ENCODE measurements at places on chromosomes 3 and 15. TPM values are rescaled to one million over a fixed set of nuclear protein-coding genes. Genes with fewer than 3 reads are reported as not detected.

- DNase-seq = no peak
Measured at GRCh38 chr15:101086394-101087171, 165.3 kb downstream of the CHSY1 start.

GRCh38 chr3:72086743-72087087, 301.8 kb upstream of the PROK2 start:
- DNase-seq = no peak

GRCh38 chr3:2879023-2879422, 231.2 kb downstream of the IL5RA start:
- no peak for DNase-seq

- no peak for DNase-seq
Measured at GRCh38 chr3:136070953-136071949, 105.7 kb downstream of the PPP2R3A start.

DNA sequence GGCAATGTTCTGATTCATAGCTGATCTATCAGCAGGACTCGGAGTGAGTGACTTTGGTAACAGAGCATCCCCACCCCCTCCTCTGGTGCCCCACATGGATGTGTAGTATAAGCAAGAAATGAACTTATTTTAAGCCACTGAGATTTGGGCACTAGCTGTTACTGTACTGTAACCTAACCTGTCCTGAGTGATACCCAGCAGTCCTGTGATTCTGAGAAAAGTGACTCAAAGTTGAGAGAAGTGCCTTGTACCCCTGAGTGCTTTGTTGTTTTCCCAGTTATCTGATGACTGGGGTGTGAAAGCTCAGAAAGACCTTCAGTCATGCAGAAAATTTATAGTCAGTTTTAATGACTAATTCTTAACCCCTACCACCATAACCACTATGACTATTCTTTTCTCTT, 439.9 kb upstream of the RBMS3 start:
- DNase-seq = no peak

GRCh38 chr3:107213044-107213669, 164.1 kb upstream of the CCDC54 start:
- DNase-seq = no peak

DNA sequence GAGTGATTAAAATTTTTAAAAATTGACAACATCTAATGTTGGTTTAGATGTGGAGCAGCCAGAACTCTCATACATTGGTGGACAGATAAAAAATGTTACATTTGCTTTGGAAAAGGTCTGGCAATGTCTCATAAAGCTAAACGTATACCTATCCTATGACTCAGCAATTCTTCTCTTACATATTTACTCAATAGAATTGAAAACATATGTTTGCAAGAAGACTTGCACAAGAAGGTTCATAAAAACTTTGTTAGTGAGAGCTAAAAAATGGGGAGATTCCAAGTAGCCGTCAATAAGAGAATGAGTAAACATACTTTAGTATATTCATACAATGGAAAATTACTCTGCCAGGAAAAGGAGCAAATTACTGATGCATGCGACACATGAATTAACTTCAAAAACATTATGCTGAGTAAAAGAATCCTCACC, 30.0 kb downstream of the MASP1 start:
- DNase-seq = no peak

- no peak for DNase-seq
Measured at GRCh38 chr3:165256554-165257065, 60.4 kb upstream of the SLITRK3 start.

GRCh38 chr3:172096881-172097420, 57.6 kb downstream of the FNDC3B start:
- DNase-seq = no peak

- no peak for DNase-seq
Measured at GRCh38 chr15:63233667-63234423, 43.6 kb upstream of the APH1B start.

- DNase-seq = no peak
Measured at GRCh38 chr3:58383476-58383875, 50.2 kb downstream of the PDHB start.

- DNase-seq = no peak
Measured at GRCh38 chr3:37221407-37221806, 47.0 kb upstream of the LRRFIP2 start.

DNA sequence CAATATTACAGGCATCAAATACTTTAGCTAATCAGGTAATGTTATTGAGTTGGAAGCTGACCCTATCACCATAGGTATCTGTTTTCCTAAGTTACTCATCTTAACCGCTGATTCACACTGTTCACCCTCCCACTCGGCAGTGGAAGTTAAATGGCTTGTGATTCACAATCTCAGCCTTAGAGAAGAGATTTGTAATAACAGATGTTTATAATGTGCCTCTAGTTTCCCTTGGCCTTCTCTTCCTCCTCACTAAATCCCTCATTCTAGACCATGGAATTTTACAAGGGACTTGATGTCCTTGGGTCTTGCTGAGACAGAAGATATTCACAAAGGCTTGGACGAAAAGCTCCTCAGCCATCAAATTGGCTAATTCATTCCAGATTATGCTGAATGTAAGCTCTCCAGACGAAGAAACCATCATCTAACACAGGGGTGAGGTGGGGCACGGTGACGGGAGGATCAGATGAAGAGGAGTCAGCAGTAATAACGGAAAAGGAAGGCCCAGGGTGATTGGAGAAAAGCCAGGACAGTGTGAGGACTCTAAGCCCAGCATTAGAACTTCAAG, 931.7 kb downstream of the MCTP2 start:
- no peak for DNase-seq

DNA sequence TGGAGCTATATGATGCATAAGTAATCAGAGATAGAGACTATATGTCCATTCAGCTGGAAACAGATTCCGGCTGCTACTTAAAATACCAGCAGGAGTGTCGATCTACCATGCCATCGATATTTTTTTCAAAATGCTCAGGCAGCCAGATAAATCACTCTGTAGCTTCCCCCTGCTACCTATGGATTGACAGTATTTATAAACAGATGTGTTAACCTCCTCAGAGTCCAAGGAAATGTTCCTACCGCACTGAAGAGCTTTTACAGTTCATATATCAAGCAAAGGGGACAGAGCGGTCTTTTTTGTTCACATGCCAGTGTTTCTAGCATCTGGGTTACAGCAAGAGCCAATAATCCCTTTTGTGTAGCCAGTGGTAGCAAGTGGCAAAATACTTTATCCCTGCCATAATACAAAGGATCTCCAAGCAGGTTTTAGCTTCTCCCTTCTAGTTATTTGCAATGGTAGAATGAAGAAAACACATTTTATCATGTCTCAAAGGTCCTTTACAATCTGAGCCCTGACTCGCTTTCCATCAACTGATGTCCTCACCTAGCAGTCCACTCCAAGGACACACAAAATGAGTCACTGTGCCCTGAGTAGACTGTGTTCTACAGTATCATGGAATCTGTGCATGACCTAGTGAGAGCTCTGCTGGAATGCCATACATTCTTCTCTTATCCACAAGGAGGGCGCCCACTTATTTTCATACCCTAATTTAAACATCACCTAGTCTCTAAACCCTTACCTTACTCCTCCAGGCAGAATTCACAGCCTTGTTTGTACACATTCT, 507.0 kb downstream of the TBL1XR1 start:
- no peak for DNase-seq

- no peak for DNase-seq
Measured at GRCh38 chr15:87747087-87747486, 509.5 kb downstream of the NTRK3 start.

DNA sequence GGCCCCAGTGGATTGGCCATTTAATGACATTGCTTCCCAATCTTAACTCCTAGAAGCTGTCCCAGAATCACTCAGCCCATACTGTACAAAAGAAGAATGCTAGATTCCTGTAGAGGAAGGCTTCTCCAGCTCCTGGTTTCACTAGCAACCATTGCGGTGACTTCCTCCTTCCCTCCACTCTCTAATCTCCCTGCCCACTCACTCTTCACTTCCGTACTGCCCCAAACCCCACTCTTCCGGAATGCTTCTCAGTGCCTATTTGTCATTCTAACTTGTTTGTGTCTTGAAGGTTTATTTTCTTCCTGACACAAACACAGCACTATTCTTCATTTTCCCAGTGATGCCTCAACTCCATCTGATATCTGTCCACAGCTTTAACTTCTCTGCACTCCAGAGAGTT, 97.1 kb upstream of the SPATA16 start:
- no peak for DNase-seq

DNA sequence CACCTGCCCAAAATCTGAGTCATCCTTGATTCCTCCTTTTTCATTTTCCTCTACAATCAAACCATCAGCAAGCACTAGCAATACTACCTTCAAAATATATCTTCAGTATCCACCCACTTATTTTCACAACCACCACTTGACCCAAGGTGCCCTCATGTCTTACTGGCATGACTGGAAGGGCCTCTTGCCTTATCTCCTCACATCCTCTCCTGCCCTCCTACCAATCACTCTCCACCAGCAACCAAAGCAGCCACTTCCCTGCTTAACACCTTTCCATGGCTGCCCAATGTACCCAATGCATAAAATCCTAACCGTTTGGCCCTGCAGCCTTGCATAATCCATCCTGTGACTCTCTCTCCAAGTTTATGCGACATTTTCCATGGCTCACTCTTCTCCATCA, 76.0 kb downstream of the MTHFS start:
- no peak for DNase-seq

GRCh38 chr3:45964139-45964538, 20.9 kb downstream of the CXCR6 start:
- DNase-seq = no peak

DNA sequence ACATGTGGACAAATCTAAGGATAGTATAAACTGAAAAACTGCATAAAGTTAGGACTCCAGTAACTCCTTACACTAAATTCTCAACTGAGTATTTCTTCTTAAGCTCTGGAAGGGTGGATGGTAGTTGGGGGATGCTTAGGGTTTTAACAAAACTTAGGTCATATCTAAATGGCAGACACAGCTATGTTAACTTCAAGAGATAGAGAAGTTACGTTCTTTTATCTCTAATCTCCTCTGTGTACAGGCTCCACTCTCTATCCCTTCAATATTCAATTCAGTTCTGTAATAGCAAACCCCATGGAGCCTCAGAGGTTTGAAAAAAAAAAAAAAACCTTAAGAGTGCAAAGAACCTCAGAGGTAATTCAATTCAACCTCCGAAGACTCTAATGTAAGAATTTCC, 3.1 kb downstream of the CMTM6 start:
- DNase-seq = no peak

DNA sequence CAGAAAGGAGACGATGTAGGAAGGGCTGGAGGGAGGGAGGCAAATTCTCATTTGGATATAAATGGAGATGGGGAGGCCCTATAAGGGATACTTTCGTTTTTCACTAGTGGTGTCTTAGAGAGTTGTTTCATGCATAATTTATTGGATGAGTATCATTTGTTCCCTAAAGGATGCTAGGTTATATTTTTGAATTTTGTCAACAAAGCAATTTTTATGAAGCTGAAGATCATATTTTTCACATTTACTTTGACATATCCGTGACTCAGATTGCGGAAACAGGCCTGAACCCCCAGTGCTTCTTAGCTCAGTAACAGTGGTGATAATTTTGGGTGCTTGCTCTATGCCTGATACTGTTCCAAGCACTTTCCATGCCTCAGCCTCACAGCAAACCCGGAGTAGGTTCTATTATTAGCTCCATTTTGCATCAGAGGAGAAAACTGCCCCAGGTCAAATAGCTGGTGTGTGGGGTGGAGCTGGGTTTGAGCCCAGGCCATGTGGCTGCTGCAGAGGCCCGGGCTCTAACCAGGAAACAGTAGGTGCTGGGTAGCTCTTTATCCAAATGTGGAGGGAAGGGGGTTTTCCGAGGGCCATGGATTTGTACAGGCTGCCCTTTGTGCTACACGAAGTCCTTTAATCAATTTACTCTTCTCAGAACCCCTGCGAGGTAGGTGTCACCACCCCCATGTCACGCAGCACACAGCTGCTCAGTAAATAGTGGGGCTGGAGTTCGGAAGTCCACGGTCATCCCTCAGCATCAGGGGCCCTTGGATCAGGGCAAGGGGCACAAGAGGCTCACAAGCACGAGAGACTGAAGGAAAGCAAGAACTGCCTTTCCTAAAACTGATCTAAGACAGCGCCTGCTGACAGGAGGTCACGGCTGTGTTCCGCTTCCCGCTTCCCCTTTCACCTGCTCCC, 99.1 kb downstream of the SLC49A4 start:
- no peak for DNase-seq

DNA sequence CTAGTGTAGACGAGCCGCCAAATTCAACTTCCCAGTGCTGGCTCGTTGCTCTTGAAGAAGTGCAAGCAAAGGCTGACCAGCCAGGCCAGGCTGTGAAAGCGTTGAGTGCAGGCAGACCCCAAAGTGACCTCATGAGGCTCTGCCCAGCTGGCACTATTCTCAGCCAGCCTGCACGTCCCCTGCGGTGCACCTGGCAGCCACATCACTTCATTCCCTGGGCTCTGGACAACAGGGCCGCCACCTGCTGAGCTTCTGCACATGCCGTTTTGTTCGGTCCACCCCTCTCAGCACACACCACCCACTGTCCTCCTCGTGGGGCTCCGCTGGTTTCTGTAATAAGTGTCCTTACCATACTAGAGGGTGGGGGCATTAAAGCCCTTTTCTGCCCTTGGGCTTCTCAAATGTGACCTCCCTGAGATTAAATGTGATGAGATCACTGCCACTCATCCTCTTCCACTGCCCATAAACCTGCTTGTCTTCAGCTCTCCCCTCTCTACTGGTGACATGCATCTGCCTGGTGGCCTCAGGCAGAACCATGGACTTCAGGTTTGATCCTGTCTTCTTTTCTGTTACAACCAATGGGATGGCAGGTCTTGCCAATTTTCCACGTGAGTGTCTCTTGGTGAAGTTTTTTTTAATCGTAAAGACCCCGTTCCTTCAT, 6.1 kb downstream of the RASGRF1 start:
- no peak for DNase-seq

- DNase-seq = no peak
Measured at GRCh38 chr3:1903111-1903510, 195.6 kb upstream of the CNTN4 start.

C3orf70 gene
- 42.8 TPM for total RNA-seq

PLCH1 gene
- total RNA-seq = 0.50 TPM

GOLGA8S gene
- total RNA-seq = not detected

IL12A gene
- total RNA-seq = 0.42 TPM

NTRK3 gene
- 6.3 TPM for total RNA-seq

ZNF385D gene
- total RNA-seq = 8.1 TPM

IL5RA gene
- 0.13 TPM for total RNA-seq

ERICH6 gene
- not detected for total RNA-seq

IQCH gene
- 0.83 TPM for total RNA-seq

SACM1L gene
- total RNA-seq = 33.2 TPM

CTXN2 gene
- not detected for total RNA-seq
